ENCODE measurements at places on chromosomes 12 and 14.

DNA sequence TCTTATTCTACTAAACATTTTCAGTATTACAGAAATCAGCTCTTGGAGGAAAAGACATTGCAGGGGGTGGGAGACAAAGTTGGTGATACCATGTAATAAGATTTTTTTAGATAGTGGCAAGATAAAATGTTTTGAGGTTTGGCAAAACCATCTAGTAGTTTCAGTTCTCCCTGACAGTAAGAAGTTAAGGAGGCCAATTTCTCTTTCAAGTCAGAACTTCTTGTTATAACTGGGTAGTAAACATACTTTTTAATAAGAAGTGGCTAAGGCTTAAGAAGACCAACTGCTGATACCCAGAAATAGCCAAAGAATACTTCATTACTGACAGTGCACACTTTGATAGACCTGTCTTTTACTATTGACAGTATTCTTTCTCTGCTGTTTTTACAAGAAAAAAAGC, 452.3 kb downstream of the DIO2 start:
- no peak for DNase-seq

- no peak for DNase-seq
Measured at GRCh38 chr12:95358111-95359083, 115.6 kb upstream of the METAP2 start.

GRCh38 chr12:54201001-54201794, 12.4 kb upstream of the SMUG1 start:
- DNase-seq = peak; percentile 73

GRCh38 chr12:26010293-26010821, 51.9 kb downstream of the RASSF8 start:
- DNase-seq = no peak

- no peak for DNase-seq
Measured at GRCh38 chr14:106850913-106851825, 1324.8 kb downstream of the TMEM121 start.

DNA sequence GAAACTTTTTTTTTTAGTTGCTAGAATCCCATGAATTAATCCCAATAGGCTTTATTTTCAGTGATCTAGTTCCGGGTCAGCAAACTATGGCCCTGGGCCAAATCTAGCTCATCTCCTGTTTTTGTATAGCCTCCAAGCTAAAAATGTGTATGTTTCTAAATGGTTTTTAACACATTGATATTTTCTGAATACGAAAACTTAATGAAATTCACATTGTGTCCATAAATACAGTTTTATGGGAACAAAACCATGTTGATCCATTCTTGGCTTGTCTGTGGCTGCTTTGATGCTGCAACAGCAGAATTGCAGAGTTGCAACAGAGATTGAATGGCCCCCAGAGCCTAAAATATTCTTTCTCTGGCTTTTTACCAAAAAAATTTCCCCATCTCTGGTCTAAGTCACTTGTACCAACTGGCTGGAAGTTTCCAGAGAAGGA, 47.5 kb downstream of the ZNF664 start:
- no peak for DNase-seq

Measured in CD4-positive, alpha-beta T cell treated with Interleukin-10 for 1 hour (primary cell).